ENCODE measurements at places on chromosomes 11 and 22. TPM values are rescaled to one million over a fixed set of nuclear protein-coding genes. Genes with fewer than 3 reads are reported as not detected.

The KCNE3 gene
- total RNA-seq = 9.0 TPM

The CCDC89 gene
- total RNA-seq = 1.2 TPM

The HEPACAM gene
- total RNA-seq = 16.5 TPM

The C11orf16 gene
- not detected for total RNA-seq

The DMC1 gene
- total RNA-seq = 4.7 TPM

The BLID gene
- 9.3 TPM for total RNA-seq

The OR51E1 gene
- 1.4 TPM for total RNA-seq

The TTLL8 gene
- total RNA-seq = not detected

The LRRC55 gene
- total RNA-seq = not detected
